Caudate nucleus (tissue), 63 donors: ENCODE measurements at places on chromosomes 3 and 15.
A peak's percentile ranks its signal among the peaks of the same experiment; 100 is the strongest.

DNA sequence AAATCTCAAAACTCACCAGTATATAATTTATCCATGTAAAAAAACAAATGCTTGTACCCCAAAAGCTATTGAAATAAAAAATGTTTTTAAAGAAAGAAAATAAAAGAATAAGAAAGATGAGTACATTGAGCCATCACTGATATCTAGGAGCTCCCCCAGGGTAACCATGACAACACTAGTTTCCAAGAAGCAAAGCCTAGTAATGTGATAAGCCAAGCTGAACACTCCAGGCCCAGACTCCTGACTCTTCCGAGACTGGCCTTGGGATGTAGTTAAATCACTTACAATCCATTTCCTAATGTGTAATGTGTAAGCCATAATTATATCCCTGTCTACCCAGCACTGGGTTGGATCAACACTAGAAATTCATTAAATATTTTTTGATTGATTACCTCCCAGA, 21.1 kb upstream of the ATP8B4 start:
- no peak for DNase-seq

DNA sequence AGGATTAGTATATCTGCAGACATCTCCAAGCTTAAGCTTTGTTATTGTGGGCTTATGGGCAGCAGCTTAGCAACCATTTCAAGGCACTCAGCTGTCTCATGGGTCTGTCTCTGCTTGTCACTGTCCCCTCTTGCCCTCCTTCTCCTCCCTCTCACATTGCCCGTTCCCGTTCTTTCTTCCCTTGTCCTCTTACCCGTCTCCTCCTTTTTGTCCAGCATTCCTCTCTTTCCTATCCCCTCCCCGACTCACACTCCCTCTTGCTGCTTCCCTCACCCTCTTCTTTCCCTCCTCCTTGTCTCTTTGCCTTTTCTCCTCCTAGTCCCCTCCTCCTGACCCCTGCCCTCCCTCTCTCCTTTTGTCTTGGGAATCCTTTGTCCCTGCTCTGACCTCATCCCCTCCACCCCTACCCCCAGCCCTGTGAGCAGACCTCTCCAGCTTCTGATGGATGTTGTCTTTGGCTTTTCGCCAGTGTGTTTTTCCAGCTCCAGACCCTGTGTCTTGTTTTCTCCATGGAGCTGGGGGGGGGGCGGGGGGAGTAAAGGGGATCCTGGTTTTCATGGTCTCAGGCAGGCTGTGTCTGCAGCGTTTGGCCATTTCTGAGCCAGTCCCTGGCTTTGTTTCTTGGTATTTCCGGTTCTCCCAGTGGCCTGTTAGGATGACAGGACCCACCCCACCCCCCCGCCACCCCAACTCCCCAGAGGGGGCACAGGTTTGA, 47.9 kb upstream of the TRAK1 start:
- no peak for DNase-seq

DNA sequence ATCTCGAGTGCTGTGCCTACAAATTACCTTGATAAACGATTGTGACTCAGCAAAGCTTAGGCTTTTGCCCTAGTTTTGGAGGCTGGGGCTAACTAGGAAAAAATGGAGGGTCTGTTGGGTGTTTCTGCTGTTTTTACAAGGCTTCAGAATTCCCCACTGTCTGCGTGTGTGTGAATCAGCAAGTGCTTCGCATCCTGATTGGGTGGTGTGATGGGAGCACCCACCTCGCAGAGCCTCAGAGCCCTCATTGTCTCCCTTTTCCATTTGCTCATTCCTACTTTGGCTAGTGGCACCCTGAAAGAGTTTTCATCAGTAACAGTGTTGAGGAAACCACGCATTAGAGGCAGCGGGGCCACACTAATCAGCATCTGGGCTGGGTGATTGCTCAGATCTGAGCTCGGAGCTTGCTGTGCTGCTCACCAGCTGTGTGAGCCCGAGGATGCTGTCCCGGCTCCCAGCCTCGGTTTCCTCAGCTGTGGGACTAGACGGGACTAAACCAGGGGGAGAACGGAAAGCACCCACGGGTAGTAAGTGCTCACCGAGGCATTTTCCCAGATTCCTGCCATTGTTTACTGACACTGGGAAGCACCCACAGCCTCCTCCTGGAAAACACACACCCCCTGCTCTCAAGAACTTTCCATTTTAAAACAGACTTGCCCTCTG, 40.6 kb downstream of the GOLGA8S start:
- no peak for DNase-seq

- DNase-seq, result no peak
Measured at GRCh38 chr3:52986049-52986448, 59.8 kb downstream of the SFMBT1 start.

- DNase-seq, result peak; percentile 66
Measured at GRCh38 chr3:117019082-117019713, 309.6 kb downstream of the TUSC7 start.

- no peak for DNase-seq
Measured at GRCh38 chr3:72818092-72818773, 30.0 kb downstream of the SHQ1 start.

- DNase-seq, result no peak
Measured at GRCh38 chr3:51340013-51340829, 44.9 kb upstream of the MANF start.
